WTC11 (cell line): ENCODE measurements at places on chromosomes 3 and 15.

DNA sequence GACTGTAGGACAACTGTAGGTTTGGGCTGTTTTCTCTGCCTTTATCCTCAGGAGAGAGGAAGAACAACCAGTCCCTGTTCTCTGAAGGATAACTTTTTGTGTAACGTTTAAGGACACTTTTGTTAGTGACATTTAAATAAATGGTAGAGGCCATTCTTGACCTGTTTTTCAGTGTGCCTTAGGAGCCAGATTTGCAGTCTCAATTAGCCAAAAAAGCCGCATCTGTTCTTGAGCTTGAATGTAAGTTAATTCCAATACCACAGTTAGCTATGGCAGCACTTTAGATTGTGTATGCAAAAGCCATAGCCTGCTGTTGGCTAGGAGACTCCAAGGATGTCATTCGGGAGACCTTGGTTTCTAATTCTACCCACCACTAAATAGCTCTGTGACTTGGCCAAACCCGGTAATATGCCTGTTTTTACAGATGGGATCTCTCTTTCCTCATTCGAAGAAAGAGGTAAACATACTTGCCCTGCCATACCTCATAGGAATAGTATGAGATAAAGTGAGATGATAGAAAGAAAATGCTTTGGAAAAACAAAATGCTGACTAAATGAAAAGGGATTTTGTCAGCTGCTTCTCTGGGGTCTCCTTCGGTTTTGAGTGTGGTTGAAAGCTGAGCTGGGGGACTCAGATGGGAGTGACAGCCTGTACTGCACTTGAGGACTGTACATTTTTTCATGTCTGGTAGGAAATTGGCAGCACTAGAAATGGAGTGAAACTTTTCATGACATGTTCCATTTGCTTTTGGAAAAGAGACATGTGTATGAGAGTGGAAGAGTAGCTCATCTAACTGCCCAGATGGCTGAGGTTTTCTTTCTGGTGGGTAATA is 57.3 kb upstream of the ROPN1 start:
- DNase-seq: no peak

- no peak for DNase-seq
Measured at GRCh38 chr3:190261740-190262139, 60.5 kb downstream of the CLDN1 start.

DNA sequence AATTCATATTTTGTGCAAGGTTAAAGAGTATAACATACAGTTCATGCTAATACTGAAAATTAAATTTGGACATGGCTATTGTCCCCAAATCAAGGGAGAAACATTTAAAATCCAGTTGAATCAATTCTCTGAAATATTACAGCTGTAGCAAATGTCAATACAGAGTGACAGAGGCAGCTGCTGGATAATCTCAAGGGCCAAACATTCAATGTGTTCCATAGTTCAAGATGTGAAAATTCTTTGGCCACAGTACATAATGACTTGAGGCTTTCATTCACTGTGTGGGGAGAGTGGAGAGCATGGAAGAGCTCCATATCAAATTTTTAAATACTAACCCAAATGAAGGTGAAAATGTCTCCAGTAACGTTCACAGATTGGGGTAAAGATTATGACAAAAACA is 1192.8 kb upstream of the CADM2 start:
- no peak for DNase-seq

DNA sequence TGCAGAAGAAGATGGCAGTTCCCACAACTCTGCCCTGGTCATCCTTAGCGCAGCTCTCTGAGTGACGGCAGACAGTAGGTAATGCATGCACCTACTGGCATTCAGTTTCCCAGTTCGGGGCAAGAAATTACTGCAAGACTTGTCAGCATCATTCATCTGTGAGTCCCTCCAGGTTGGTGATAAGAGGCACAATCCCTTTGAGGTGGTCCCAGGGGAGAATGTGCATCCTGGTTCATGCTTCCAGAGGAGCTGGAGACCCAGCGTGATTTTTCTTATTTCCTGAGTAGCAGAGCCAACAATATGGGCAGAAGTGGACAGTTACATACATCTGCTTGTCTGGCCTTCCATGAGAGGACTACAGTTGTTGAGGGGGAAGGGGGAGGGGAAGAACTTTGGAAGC is 235.9 kb upstream of the BHLHE40 start:
- DNase-seq: no peak

DNA sequence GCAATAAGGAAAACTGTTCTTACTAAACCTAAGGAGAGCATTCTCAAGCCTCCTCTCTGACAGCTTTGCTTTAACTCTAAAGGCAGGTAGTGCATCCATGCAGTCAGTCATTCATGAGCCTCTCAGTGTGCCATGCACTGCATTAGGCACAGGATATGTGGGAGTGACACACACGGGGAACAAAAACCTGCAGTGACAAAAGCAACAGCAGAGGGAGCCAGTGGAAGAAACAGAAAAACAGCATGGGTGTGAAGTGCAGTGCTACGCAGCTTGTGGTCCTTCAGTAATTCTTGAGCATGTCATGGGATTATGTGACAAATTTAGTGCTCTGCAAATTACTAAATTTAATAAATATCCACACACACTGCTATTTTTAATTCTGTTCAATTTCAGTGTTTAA is 230.7 kb downstream of the BBX start:
- DNase-seq: peak; percentile 44

DNA sequence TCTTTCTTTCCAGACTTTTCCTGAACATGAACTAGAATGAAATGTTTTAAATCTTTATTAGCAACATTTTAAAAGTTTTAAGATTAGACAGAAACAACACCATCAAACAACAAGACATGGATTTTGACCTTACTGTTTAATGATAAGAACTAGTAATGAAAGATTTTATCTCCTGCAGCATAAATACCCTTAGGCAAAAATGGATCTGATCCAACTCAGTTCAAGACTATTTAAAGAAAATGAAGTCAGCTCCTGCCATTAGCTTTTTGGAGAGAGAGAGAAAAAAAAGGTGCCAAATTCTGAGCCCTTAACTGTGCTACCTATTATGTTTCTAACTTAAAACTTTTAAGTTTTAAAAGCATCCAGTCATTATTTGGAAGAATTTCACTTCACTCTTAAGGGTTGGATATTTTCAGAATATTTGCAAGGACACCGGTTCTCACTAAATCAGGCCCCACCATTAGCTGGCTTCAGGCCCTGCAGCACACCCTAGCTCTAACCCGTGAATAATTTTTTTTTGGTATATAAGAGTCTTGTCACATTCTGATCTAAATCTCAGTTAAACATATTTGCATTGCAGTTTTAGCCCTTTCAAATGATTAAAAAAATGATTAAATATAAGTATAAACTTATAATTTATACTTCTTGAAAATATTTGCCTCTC is 60.0 kb downstream of the NR1I2 start:
- no peak for DNase-seq

GRCh38 chr15:25545017-25545416 is 106.2 kb upstream of the UBE3A start:
- no peak for DNase-seq

DNA sequence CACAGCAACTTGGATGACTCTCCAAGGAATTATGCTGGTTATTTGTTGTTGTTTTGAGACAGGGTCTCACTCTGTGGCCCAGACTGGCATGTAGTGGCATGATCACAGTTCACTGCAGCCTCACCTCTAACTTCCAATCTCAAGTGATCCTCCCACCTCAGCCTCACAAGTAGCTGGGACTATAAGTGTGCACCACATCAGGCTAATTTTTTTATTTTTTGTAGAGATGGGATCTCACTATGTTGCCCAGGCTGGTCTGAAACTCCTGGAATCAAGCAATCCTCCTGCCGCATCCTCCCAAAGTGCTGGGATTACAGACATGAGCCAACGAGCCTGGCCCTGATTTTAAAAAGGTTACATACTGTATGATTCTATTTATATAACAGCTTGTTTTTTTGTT is 63.0 kb downstream of the RBPMS2 start:
- DNase-seq: no peak

DNA sequence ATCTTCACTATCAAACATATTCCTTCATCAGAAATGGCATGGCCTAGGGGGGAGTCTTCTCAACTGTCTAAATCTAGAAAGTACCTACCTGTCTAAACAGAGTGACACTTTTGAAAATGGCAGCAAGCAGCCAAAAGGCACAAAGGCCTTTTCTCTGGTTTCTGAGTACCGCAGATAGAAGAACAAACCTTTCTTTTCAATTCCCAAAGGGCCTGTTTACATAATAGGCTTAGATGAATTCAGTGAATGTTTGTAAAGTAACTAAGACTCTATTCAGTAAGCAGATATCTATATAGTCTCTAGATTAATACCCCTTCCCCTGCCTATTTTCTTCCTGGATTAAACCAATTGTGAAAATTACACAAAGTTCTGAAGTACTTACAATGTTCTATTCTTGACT is 7.1 kb downstream of the MYEF2 start:
- no peak for DNase-seq

DNA sequence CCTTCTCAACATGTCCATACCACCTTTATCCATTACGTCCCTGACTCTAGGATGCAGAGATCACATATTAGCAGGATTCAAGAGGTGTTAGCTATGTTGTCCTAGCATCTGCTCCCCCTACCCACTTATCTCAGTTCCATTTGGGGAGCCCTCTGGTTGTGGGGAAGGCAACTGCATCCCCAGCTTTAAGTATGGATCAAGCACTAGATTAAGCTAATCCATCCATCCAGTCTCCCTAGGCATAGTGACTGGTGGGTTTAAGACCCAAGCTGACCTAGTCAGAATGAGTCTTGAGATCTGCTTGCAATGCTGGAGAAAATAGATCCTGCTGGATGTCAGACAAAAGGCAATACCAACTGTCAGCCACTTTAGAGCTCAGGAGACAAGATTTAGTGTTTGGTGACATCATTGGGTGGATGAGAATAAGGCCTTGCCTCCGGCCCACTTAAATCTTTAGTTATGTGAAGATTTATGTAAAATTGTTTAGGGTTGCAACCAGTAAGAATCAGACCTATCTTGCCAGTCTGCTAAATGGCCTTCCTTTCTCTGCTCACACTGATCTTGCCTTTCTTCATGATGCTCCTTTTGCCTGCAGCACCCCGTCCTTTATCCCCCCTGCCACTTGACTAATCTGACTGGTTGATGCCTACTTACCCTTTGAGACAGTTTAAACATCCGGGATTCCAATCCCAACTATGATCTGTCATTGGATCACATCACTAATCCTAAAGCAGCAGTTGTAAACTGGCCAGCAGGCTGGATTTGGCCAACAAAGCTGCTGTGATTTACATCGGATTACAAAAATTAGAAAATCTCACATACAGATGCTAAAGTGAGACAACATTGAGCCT is 2.1 kb upstream of the ISY1 start:
- no peak for DNase-seq

DNA sequence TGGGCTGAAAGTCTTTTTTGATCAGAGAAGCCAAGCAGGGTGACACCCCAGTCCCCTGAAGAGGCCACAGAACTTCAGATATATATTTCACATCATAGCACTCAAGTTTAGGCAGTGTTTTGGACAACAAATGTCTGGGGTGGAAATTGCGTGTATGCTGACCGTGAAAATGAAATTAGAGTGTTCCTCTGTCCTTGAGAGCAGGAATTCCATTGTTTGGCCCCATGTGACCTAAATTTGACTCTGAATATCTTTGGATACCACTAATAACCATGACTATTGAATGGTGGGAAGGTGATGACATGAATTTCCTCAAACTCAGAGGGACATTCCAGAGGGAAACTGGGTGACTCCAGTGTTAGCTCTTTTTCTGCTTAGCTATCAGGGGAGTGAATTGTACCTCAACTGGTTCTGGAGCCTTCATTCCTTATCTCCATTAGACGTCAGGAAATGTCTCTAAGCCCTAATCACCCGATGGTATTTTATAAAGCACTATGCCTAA is 263.5 kb upstream of the RASGRP1 start:
- no peak for DNase-seq

DNA sequence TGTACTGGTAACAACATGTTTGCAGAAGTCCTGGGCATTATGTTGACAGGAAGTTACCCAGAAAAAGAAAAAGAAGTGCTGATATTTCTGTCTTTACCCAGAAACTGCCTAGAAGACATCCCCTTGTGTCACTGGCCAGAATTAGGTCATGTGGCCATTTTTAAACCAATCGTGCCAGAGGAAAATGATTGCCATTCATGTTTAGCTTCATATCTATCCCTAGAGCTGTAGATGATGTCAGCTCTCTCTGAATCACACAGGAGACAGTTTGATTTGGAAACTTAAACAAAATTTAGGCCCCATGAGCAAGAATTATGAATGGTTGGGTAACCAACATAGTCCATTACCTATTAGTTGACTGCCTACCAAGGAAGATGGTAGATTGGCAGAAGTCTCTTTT is 8.9 kb upstream of the PLOD2 start:
- DNase-seq: no peak

GRCh38 chr15:67125589-67126502 is 60.4 kb downstream of the SMAD3 start:
- DNase-seq: no peak

DNA sequence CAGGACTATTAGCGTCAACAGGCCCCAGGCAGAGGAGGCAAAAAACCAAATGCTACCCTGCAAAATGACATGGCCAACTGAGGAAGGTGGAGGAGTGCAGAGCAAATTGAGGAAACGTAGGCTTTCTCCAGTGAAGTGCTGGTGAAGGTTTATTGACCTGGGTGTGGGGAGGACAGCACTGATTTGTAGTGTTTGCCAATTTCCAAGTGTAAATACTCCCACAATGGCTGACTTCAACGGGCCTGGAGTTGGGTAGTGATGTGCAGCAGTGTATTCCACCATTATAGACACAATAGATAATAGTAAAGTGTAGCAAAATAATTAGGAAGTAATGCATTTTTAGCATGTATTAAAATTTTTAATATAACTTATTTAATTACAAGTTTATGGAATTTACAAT is 32.2 kb upstream of the TPM1 start:
- DNase-seq: no peak

DNA sequence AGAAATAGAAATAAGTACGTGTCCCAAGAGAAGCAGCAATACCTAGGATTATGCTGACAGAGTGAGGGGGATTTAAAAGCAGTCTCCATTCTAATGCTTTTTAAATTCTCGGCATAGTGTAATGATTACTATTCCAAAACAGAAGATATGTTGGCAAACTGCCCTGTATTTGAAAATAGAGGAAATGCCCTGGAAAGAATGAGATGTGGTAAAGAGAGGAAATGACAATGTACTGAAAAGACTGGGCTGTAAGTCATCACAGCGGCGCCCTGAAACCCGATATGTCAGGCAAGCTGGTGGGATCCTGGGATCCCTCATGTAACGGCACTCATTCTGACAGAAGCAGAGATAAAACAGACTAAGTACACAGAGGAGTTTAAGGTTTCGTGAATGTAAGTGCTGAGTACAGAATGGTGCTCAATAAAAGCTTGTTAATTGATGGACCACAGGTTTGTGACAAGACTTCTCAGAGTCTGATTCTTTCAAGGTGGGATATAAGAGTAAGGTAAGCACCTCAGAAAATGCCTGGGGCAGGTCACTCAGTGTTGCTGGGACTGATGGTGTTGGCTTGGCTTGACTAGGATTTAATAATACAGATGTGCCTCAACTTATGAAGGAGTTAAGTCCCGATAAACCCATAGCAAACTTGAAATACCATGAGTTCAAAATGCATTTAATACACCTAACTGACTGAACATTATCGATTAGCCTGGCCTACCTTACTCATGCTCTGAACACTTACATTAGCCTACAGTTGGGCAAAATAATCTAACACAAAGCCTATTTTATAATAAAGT is 91.4 kb downstream of the NFKBIZ start:
- no peak for DNase-seq

- no peak for DNase-seq
Measured at GRCh38 chr3:27078246-27078913, 290.8 kb downstream of the NEK10 start.

- no peak for DNase-seq
Measured at GRCh38 chr3:72830452-72831223, 17.6 kb downstream of the SHQ1 start.
